ENCODE measurements at places on chromosomes 16 and 17. TPM values are rescaled to one million over a fixed set of nuclear protein-coding genes. Genes with fewer than 3 reads are reported as not detected.

- peak overlapping the region; percentile 85 for H3K4me3 ChIP-seq
- no peaks in the 10 kb centered on the region for H3K27me3 ChIP-seq
- H3K27ac ChIP-seq, result no peak overlapping the region
- peaks cover 58% of the 10 kb centered on the region for H3K36me3 ChIP-seq
- no peaks in the 10 kb centered on the region for H3K4me1 ChIP-seq
Observed at GRCh38 chr16:29806641-29807425, 504 bp downstream of the MAZ start.

DNA sequence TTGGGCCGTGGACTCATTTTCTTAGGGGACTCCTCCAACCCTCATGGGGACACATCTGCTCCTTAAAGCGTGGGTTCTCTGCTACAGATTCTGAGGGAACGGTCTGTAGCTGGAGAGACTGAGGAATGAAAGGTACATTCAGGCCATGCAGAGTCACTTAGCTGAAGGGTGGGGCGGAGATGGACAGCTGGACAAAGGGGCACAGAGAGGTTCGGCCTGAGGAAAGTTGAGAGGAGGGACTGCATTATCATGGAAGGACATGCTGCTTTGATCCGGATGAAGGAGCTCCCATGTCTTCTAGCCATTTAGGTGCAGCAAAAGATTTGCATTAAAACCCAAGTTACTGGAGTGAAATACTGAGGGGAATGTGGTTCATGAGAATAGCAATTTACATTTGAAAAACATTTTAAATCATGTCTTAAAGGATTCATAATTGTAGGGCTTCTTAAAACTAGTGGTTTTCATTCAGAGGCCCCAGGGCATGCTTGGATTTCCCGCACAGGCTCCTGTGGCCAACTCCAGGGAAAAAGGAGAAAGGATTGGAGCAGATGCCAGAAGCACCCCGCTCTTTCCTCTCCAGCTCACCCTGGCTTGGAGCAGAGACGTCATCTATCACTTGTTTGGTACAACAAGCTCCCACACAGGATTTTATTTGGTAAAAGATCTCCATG is 54.2 kb downstream of the CDRT4 start:
- H3K4me3 ChIP-seq, result no peak overlapping the region
- H3K4me1 ChIP-seq, result peaks cover 2% of the 10 kb centered on the region
- H3K27ac ChIP-seq, result no peak overlapping the region
- no peak for DNase-seq

DNA sequence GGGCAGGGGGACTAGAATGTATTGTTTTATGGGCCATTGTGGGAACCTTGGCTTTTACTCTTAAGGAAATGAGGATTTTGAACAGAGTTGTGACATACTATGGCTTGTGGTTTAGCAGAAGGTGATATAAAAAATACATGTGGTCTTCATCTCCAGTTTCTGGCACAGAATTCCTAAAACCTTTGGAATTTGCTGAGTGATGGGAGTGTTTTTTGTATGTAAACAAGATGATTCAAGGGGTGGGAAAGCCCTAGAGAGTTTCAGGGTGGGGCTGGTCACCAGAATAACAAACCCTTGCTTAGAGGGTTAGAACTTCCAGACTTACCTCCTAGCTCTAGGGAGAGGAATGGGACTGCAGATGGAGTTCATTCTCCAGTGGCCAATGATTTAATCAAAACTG is 316.1 kb downstream of the PHKB start:
- H3K27ac ChIP-seq, result no peak overlapping the region
- peaks cover 2% of the 10 kb centered on the region for H3K36me3 ChIP-seq
- no peaks in the 10 kb centered on the region for H3K4me1 ChIP-seq
- no peaks in the 10 kb centered on the region for H3K27me3 ChIP-seq
- no peak for DNase-seq
- H3K4me3 ChIP-seq, result no peak overlapping the region

- no peaks in the 10 kb centered on the region for H3K27me3 ChIP-seq
- H3K36me3 ChIP-seq, result peaks cover 14% of the 10 kb centered on the region
- DNase-seq, result no peak
- H3K4me3 ChIP-seq, result no peak overlapping the region
Observed at GRCh38 chr16:921321-921905, 49.4 kb downstream of the LMF1 start.

- peaks cover 34% of the 10 kb centered on the region for H3K36me3 ChIP-seq
- peak overlapping the region; percentile 52 for H3K4me3 ChIP-seq
- H3K27ac ChIP-seq, result no peak overlapping the region
- no peaks in the 10 kb centered on the region for H3K27me3 ChIP-seq
- H3K4me1 ChIP-seq, result no peaks in the 10 kb centered on the region
- no peak for DNase-seq
Observed at GRCh38 chr17:62062302-62062701, 2.8 kb downstream of the MED13 start.

TGFB1I1 gene
- total RNA-seq, result 15.5 TPM

DNA sequence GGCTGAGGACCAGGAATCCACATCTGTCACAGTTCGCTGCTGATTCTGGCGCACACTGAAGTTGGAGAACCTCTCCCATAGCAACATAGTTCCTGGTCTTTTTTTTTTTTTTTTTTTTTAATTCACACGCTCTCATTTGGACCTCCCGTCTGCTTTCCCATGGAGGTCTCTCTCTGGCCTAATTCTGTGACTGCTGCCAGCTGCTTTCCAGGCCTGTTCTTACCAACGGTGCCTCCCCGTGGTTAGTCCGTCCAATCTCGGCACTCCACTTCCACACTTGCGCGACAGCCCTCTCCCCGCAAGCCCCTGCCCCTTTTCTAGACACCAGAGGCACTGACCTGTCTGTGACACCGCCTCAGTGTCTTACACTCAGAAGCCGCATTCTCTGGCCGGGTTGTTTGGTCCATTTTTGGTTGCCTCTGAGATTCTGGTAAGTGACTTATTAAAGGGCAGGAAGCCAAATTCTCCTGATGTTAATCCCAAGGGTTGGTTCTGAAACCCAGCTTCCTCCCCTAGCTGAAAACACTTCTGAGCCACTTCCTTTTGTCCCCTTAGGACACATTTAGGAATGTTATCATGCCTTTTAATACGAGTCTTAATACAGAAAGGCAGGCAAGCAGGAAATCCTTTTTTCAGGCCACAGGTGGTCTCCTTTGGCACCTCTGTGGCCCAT is 1.1 kb upstream of the AKTIP start:
- H3K36me3 ChIP-seq, result peaks cover 6% of the 10 kb centered on the region
- DNase-seq, result no peak
- H3K4me3 ChIP-seq, result peak overlapping the region; percentile 95
- no peaks in the 10 kb centered on the region for H3K27me3 ChIP-seq

DNA sequence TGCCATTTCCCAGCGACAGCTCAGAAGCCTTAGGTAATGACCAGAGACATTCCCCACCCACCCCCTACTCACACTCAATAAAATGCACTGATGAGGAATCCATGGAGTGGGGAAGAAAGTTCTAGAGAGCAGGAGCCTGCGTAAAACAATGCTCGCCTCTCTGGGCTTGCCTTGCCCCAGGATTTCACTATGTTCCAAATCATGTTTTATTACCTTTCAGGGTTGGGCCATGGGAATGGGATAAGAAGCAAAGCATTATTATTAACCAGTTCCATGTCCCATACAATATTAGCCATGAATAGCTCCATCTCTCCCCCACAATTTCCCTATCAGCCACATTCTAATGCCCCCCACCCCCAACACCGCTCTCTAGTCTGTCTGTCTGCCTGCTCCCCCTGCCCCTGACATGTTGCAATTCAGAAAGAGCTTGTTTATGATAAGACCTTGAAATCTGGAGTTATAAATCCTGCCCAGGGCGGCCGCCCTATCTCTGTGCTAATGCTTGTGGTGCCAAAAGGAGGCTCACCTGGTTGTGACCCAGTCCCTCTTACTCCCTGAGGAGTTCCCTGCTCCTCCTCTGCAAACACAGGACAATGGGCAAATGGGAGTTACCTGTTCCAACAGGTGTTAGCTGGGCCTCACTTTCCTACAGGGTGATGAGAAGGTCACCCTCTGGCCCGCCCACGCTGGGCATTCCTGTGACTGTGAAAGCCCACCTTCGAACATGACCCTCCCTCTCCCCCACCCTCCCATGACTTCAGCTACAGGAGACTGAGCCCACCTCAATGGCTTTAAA is 28.0 kb upstream of the DDX52 start:
- no peak overlapping the region for H3K4me3 ChIP-seq
- no peak for DNase-seq
- H3K27me3 ChIP-seq, result no peaks in the 10 kb centered on the region
- no peak overlapping the region for H3K27ac ChIP-seq
- no peaks in the 10 kb centered on the region for H3K4me1 ChIP-seq
- H3K36me3 ChIP-seq, result no peaks in the 10 kb centered on the region

DNA sequence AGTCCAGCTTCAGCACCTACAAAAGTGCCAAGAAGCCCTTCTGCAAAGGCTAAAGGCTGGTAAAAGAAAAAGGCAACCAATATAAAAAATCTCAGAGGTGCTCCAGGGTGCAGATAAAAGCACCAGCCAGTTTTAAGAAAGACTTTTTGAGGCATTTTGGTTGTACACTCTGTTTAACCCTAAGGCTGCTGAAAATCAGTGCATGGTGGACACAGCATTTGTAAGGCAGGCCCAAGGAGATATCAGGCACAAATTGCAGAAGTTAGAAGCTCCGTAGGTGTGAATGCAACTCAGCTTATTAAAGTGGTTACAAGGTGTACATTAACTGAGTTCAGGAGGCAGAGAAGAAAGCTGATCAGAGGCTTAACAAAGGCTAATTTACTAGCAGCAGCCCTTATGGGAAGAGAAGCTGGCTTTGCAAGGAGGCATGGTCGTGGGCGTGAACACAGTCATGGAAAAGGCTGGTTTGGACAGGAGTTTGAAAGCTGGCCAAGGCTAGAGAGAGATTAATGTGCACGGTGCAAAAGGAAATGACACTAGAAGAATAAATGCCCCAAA is 21.1 kb downstream of the ACSM1 start:
- H3K4me1 ChIP-seq, result peaks cover 18% of the 10 kb centered on the region
- no peak for DNase-seq
- H3K27ac ChIP-seq, result no peak overlapping the region
- H3K36me3 ChIP-seq, result no peaks in the 10 kb centered on the region

GRCh38 chr17:80443498-80443897 is 28.5 kb downstream of the ENDOV start:
- no peaks in the 10 kb centered on the region for H3K36me3 ChIP-seq
- no peaks in the 10 kb centered on the region for H3K4me1 ChIP-seq
- DNase-seq, result no peak
- no peak overlapping the region for H3K27ac ChIP-seq
- no peaks in the 10 kb centered on the region for H3K27me3 ChIP-seq
- no peak overlapping the region for H3K4me3 ChIP-seq

DNA sequence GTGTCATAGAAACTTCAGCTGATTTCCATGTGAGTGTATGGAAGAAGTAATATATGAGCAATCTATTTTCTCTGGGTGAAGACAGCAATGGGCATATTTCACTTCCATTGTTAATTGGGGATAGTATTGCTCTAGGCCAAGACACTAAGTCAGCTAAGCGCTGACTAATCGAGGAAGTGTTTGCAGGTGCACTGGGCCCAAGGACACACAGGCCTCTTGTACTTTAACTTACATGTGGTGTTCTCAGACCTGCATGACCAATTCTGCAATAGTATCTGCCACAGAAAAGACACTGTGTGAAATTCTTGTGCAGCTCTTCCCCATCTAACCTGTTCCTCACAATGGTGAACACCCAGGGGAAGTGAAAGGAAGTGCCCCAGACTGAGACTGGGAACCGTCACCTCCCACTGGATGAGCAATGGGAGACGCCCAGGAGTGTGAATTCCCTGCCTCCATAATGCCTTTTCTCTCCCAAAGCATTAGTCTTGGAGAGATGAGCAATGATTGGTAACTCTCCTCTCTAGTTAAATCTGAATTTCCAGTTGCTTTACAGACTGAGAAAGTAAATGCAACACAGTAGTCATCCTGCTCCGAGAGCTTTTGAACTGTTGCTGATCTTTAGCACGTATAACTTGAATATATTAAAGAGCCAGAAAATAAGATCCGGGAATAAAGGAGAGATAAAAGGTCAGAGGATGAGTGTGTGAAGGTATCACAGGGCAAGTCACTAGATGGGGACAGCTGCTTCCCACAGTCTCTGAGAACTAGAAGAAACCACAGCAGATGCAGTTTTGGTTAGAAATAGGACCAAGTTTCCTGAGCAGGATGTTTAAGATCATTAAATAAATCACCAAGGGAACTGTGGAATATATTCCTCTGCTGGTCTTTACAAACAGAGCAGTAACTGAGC is 82.6 kb downstream of the CDK5R1 start:
- H3K4me3 ChIP-seq, result no peak overlapping the region
- DNase-seq, result no peak
- H3K4me1 ChIP-seq, result no peaks in the 10 kb centered on the region
- no peak overlapping the region for H3K27ac ChIP-seq
- no peaks in the 10 kb centered on the region for H3K27me3 ChIP-seq
- H3K36me3 ChIP-seq, result no peaks in the 10 kb centered on the region

ACSM5 gene
- not detected for total RNA-seq

- H3K4me1 ChIP-seq, result no peaks in the 10 kb centered on the region
- H3K27ac ChIP-seq, result no peak overlapping the region
- no peaks in the 10 kb centered on the region for H3K27me3 ChIP-seq
Observed at GRCh38 chr16:23355106-23355670, 53.1 kb downstream of the SCNN1B start.

DNA sequence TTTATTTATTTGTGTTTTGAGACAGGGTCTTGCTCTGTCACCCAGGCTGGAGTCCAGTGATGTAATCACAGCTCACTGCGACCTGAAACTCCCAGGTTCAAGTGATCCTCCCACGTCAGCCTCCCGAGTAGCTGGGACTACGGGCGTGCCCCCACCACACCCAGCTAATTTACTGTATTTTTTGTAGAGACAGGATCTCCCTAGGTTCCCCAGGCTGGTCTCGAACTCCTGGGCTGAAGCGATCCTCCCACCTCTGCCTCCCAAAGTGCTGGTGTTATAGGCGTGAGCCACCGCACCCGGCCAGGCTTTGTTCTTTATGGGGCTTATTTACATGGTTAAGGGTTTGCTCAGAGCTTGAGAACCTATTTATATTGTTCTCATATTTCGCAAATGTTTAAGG is 5.8 kb upstream of the MEIOB start:
- H3K27me3 ChIP-seq, result no peaks in the 10 kb centered on the region
- H3K4me3 ChIP-seq, result no peak overlapping the region

GRCh38 chr17:69749911-69750310 is 325.1 kb upstream of the KCNJ16 start:
- no peaks in the 10 kb centered on the region for H3K36me3 ChIP-seq
- H3K27me3 ChIP-seq, result no peaks in the 10 kb centered on the region
- no peak for DNase-seq
- H3K4me1 ChIP-seq, result no peaks in the 10 kb centered on the region

BAHCC1 gene
- 3.1 TPM for total RNA-seq

CETP gene
- not detected for total RNA-seq
